ENCODE measurements at places on chromosomes 12 and 14.
A peak's percentile ranks its signal among the peaks of the same experiment; 100 is the strongest.

DNA sequence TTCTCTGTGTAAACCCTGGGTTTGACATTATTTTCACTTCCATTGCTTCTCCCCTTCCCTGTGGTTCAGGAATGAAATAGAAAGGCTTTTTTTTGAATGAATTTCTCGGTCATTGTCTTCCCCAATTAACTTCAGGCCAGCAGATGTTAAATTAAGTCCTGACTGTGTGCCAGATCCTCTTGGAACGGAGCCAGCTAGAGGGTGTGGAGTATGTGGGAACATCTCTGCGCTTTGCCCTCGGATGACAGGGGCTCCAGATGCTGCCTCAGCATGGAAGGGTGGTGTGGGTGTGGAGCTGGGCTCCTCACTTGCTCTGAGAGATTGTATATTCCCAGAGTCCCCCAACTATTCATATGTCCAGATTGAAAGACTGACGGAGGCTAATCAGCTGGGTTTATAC, 13.1 kb downstream of the KRT85 start:
- DNase-seq, result no peak

- no peak for DNase-seq
Measured at GRCh38 chr14:77212943-77213678, 31.5 kb downstream of the TMEM63C start.

GRCh38 chr12:113048716-113049127, 7.8 kb upstream of the DTX1 start:
- DNase-seq, result no peak

DNA sequence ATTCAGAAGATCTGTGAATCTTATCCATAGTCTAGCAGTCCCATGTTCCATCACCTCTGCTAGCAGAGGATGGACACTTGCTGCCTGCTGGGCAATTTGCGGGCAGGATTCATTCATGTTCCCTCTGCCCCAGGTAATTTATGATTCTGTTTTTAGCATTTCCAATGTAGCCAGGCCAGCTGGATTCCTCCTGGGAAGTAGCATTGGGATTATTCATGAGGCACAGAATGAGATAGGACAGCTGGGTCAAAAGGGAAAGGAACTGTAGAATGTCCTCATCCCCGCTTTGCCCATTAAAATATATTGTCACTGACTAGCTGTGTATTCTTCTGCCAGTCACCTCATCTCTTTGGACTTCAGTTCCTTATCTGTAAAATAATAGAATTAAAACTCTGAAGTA, 68.7 kb downstream of the SLC35F4 start:
- DNase-seq, result no peak

DNA sequence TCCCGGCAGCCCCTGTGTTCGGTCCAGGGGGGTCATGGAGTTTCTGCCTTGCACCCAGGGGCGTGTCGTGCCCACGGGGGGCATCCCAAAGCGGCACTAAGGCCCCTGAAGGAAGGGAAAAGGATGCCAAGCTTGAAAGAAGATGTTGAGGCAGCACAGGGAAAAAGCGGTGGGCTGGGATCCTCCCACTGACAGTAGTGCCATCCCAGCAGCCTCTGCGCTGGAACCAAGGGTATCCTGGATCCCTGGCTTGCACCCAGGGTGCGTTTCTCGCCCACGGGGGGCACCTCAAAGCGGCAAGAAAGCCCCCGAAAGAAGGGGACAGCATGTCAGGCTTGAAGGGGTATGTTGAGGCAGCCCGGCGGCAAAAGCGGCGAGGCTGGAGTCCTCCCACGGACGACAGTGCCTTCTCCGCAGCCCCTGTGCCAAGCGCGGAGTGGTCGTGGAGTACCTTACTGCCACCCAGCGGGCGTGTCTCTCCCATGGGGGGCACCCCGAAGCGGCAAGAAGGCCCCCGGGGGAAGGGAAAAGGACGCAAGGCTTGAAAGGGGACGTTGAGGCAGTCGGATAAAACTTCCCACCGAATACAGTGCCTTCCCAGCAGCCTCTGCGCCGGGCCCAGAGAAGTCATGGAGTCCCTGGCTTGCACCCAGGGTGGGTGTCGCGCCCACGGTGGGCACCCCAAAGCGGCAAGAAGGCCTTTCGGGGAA, 164.4 kb upstream of the ALG10B start:
- no peak for DNase-seq

DNA sequence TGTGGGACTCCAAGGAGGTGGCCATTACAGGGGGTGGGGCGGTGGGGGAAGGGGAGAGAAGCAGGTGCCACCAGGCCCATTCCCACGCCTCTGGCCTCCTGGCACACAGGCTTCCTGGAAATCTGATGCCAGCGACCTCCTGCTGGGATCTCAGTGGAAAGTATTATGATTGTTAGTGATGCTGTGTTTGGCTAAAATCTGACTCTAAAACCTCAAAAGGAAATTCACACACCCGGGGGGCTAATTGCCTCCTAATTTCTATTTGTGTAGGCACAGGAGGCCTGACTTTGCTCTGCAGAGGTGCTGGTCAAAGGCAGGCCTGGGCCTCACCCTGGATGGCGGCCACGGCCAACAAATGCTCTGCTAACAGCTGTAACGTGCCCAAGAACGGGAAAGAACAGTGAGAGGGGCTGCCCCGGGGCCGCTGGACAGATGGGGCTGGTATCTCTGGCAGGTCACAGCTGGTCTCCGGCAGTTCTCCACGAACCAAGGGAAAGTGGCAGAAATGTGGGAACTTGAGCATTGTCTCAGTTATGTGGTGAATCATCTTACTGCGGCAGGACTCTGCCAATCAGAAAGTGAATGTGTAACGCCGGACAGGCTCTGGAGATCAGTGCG, 14.3 kb downstream of the FAM181A start:
- no peak for DNase-seq

DNA sequence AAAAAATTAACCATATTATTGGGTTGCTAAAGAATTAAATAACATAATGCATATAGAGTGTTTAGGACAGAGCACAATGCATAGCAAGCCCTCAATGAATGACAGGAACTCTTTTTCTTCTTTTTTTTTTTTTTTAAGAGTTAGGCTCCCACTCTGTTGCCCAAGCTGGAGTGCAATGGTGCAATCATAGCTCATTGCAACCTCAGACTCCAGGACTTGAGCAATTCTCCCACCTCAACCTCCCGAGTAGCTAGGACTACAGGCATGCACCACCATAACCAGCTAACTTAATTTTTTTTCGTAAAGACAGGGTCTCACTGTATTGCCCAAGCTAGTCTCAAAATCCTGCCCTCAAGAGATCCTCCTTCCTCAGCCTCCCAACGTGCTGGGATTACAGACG, 20.5 kb upstream of the MTERF2 start:
- DNase-seq, result no peak

DNA sequence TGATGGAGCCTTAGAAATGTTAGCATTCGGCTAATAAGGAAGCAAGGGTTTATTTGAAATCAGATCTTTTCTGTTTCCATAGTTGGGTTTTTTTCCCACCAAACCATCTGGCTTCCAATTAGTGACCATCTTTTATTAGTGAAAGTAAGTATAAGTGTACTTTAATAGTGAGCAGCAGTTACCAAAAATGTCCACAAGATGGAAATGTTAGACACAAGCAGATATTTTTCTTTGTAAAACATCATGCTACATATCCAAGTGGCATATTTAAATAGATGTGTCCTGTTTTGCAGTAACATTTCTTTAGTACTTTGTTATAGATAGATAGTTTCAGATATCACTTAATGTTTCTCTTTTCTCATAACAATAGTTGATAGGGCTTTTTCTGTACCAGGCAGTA, 28.8 kb downstream of the YEATS4 start:
- no peak for DNase-seq

- DNase-seq, result no peak
Measured at GRCh38 chr14:92759679-92760523, 11.5 kb upstream of the LGMN start.

- DNase-seq, result no peak
Measured at GRCh38 chr12:27652174-27652763, 44.0 kb upstream of the REP15 start.

GRCh38 chr14:61476754-61477410, 155.5 kb downstream of the PRKCH start:
- DNase-seq, result no peak

GRCh38 chr12:60863421-60863820, 1267.6 kb downstream of the SLC16A7 start:
- DNase-seq, result no peak

DNA sequence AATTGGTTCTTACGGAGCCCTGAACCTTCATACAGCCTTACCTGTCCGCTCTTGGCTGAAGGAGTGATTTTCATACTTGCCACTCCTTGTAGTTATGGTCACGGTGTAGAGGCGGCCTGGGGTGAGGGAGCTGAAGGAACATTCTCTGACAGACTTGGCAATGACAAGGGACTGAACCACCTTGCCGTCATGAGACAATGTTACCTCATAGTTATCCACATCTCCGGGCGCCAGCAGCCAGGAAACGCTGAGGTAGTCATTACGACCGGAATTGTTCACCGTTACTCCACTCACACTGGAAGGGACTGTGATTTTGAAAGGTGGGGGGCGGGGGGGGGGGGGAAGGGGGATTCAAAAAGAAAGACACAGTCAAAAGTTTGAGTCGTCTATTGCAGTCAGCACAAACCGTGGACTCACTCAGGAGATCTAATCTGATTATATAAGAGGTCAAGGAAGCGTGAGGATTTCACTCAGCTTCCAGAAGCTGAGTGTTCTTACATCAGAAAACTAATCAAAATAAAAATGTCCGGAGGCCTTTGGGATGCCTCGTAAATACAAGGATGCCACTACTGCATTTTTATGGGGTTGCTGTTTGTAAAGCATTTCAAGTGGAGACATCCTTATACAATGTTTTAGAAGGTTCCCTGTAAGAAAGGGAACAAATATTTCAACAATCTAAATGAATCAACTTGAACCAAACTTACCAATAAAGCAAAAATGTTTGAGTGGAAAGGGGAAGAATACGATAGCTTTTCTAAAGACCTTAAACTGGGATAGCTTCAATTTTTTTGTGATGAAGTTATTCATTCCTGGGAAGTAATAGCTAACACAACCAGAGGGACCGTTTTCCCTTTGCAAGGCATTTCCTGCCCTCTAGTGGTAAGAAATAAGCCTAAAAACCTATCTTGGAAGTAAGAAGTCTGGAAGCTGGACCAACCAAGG, 60.6 kb downstream of the PTPRB start:
- DNase-seq, result no peak

- DNase-seq, result peak; percentile 81
Measured at GRCh38 chr14:104388541-104389325, 190.8 kb upstream of the C14orf180 start.

GRCh38 chr12:102503056-102503681, 22.8 kb upstream of the IGF1 start:
- no peak for DNase-seq

DNA sequence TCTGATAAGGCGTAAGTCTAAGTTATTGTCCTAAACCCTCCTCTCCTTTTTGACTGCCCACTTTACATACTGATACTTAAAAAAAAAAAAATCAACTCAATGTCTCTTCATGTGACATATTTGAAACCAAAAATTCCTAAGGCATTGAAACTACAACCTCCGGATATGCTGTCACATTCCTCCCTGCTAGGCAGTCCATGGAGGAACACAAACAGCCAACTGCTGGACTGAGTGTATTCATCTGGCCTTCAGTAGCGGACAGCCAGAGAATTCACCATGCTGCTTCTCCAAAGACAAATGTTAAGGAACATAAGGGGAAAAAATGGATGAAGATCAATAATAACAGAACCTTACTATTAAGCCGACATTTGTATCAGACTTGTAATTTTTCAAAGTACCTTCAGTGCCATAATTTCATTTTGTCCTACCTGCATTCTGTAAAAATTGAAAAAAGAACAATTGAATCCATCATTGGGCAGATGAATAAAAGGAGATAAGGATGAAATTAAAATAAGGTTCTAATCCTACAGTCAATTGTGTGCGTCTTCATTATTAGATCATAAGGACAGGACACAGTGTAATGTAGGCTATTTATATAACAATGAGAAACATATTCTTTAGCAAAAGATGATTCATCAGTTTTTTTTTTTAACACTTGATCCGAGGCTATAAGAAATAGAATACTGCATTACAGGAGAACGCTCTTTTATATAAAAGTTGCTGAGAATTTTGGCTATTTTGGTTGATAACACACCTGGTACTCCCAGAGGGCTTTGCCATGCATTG, 12.2 kb downstream of the RERG start:
- DNase-seq, result no peak

- DNase-seq, result no peak
Measured at GRCh38 chr12:41356181-41356580, 168.1 kb downstream of the PDZRN4 start.

GRCh38 chr12:13957576-13957975, 23.8 kb downstream of the GRIN2B start:
- DNase-seq, result no peak

GRCh38 chr12:46553911-46554310, 181.3 kb upstream of the SLC38A2 start:
- no peak for DNase-seq

- peak; percentile 8 for DNase-seq
Measured at GRCh38 chr12:6262623-6263022, 47.9 kb upstream of the PLEKHG6 start.

DNA sequence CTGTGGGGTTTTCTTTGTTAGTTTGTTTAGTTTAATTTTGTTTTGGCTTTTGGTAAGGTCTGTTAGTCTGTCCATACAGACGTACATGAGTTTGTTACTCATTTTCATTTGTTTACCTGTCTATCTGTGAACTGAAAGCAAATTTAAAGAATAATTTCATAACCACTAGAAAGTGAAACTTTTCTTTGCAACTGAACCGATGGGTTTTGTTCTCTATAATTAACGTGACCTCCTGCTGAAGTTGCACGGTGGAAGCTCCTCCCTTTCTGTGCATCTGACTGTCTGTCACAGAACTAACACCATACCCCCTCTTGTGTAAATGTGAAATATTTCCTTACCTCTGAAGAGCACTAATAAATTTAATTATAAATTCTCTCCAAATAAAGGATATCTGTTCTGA, 595.5 kb downstream of the GALC start:
- no peak for DNase-seq

- no peak for DNase-seq
Measured at GRCh38 chr12:13959131-13959723, 22.2 kb downstream of the GRIN2B start.

GRCh38 chr12:76711241-76711640, 52.7 kb upstream of the ZDHHC17 start:
- DNase-seq, result no peak

DNA sequence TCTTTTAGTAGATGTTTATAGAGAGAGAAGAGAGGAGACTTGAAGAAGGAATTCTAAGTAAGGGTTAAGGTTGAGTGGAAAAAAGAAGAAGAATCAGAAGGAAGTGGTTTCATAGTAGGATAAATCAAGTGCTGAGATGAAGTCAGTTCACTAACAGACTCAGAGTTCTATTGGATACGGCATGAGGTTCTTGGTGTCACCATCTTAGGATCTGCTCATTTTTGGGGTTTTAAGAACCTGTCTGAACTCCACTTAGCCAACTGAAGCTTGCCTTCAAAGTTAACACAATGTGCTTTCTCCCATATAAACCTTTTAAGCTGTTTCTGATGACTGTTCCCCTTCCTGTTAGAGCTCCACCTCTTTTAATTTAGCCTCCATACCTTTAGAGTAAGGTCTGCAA, 152.6 kb downstream of the PRKCH start:
- no peak for DNase-seq

DNA sequence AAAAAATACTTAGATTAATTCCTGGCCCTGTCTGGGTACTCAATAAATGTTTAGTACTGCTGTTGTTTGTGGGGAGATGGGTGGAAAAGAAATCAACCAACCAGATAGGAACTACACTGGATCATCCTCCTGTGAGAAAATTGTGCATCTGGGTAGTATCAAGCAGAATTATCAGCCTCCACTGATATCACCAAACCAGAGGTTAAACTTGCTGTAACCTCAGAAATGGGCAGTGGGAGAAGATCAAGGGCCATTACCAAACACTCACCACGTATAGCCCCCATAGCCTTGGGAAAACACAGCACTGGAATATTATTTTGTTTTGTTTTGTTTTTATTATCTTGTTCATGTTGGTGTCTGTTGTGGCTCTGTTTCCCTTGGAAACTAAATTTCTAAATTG, 19.7 kb downstream of the VEZT start:
- DNase-seq, result no peak
